LHCN-M2 (cell line): ENCODE measurements at places on chromosomes 6 and 20. TPM values are rescaled to one million over a fixed set of nuclear protein-coding genes. Genes with fewer than 3 reads are reported as not detected.

DNA sequence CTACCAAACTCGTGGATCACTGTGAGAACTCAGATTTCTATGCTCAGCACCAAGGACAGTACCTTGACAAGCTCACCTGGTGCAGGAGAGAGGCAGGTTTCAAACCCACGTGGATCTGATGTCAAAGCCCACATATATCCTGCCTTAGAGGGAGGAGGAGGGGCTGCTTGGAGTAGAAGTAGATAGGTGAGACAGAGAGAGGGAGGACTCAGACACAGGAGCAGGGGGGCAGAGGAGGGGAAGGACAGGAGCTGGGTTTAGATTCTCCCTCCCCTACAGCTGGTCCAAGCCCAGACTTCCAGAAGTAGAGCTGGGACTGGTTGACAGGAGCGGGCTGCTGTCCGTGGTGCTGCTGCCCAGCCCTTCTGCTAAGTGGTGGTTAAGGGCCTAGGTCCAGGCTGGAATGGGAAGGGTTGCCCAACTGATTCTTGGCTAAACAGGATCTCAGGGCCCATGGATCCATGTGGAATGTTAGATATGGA, 77.5 kb downstream of the CDH22 start:
- peak; percentile 20 for DNase-seq

- peak; percentile 97 for DNase-seq
Observed at GRCh38 chr20:58127701-58128111, 100.7 kb downstream of the ANKRD60 start.

- no peak for DNase-seq
Observed at GRCh38 chr20:52937591-52938100, 34.5 kb upstream of the TSHZ2 start.

DNA sequence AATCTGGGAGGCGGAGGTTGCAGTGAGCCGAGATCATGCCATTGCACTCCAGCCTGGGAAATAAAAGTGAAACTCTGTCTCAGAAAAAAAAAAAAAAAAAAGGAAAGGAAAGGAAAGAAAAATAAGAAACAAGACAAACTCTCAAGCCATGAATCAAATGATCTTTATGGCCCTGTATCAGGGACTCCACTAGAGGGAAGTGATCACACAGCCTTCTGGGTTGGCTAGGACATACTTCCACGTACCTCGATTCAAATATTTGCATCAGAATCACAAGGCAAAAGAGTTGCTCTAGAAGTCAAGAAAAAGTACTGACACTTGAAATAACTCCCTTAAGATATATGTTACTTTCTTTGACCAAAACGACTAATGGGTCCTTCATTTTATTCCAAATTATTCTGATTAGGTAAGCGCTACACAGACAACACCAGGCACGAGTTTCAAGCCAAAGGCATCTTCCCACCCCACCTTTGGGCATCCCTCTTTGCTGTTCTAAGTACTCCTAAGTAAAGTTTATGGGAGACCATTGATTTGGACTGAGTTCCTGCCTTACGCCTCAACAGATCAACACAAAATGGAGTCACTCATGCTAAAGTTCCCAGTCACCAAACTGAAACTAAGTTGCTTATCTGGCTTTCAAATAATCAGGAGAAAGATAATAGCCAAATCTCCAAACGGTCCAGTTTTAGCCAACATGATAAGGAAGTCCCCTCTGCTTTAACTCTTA, 77.5 kb upstream of the NT5E start:
- no peak for DNase-seq

- no peak for DNase-seq
Observed at GRCh38 chr6:20996099-20996498, 461.8 kb downstream of the CDKAL1 start.

The SCGN gene
- 0.19 and 0.23 TPM in 2 replicates for total RNA-seq

The ZBTB9 gene
- total RNA-seq = 5.5 and 5.7 TPM in 2 replicates

DNA sequence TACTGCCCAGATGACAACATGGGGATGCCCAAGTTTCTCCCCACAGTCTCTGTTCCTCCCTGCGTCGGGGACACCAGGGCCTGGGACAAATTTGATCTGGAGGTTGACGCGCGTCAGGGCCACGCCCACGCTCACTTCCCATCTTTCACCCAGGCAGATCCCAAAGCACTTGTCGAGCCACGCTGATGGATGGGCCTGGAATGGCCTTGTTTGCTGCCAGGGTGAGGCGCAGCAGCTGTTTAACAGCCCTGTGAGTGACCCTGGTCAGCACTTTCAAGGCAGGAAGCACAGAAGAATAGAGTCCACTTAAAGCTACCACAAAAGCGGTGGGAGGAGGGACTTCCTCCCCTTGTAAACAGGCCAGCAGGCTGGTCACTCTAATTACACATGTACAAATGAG, 324.7 kb upstream of the JARID2 start:
- DNase-seq = peak; percentile 10

DNA sequence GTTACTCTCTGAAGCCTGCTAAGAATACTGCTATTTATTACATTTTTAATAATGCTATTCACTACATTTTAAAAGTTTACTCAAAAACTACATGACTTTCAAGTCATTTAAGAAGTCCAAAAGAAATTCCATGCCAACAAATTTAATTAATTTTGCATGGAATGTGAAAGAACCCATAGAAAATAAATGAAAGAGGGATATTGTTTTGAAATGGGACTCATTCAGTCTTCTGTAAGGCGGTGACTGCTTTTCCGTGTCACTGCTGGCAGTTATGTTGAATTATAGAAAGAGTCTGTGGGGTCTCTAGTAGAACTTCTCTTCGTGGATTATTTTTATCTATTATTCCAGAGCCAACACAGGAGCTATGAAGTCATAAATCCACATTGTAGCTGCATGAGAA, 211.2 kb downstream of the LAMA2 start:
- DNase-seq = no peak

DNA sequence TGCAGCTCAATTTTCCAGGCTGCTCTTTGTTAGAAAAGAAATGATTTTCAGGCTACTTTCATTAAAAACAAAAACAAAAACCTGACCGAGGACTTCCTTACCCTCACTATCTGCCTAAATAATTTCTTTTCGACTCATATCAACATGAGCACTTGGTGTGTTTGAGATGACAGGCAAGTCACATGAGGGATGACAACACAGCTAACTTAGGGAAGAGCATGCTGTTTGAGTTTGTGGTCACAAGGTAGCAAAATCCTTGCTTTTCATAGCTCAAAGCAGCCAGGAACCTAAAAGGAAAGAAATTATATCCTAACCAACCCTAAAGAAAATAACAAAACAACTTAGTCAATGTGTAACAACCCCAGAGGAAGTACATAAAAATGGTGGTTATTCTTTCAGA, 459.5 kb downstream of the KIF16B start:
- DNase-seq = no peak
